ENCODE measurements at places on chromosomes 2 and 18.

DNA sequence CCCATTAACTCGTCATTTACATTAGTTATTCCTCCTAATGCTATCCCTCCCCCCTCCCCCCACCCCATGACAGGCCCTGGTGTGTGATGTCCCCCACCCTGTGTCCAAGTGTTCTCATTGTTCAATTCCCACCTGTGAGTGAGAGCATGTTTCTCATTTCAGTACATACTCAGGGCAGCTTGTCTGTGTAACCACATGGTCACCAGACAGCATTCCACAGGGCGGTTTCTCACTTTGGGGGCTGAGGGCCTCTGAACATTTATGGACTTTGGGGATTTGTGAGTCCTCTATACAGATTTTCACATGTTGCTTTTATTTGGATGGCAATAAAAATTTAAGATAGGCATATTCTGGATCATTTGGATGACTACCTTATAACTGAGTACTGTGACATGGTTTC is 84.0 kb downstream of the LYPD6B start:
- DNase-seq = no peak

DNA sequence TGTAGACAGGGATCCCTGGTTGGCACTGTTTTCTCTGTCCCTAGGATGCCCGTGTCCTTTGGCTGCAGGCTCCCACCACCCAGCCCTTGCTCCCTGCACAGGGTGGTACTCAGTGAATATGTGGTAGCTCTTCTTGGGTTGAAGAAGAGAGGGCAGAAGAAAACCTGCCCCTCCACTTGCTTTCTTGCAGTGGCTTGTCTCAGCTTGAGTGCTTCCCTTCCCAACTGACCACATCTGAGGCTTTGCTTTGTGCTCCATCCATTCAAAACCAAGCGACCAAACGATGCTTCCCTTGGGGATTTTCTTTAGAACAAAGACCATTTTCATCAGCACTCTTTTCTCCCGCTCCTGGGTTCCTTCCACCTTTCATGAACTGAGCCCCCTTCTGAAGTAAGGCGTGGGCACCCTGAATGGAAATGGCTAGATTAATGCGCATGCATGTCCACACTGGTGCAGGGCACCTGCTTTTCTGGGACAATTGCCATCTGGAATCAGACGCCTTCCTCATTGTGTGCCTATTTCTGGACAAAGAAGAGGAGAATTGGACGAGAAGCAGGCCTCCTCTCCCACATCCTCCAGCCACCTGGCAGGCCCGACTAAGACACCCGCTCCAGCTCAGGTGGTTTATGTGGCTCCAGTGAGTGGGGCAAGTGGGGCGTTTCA is 59.1 kb downstream of the ARL4C start:
- DNase-seq = no peak

- DNase-seq = no peak
Observed at GRCh38 chr2:200356857-200357384, 50.4 kb downstream of the SPATS2L start.

- no peak for DNase-seq
Observed at GRCh38 chr2:69689466-69689865, 45.9 kb upstream of the AAK1 start.

- DNase-seq = no peak
Observed at GRCh38 chr2:108909275-108909823, 79.7 kb downstream of the EDAR start.

GRCh38 chr2:1137913-1138391 is 187.3 kb downstream of the SNTG2 start:
- DNase-seq = no peak

DNA sequence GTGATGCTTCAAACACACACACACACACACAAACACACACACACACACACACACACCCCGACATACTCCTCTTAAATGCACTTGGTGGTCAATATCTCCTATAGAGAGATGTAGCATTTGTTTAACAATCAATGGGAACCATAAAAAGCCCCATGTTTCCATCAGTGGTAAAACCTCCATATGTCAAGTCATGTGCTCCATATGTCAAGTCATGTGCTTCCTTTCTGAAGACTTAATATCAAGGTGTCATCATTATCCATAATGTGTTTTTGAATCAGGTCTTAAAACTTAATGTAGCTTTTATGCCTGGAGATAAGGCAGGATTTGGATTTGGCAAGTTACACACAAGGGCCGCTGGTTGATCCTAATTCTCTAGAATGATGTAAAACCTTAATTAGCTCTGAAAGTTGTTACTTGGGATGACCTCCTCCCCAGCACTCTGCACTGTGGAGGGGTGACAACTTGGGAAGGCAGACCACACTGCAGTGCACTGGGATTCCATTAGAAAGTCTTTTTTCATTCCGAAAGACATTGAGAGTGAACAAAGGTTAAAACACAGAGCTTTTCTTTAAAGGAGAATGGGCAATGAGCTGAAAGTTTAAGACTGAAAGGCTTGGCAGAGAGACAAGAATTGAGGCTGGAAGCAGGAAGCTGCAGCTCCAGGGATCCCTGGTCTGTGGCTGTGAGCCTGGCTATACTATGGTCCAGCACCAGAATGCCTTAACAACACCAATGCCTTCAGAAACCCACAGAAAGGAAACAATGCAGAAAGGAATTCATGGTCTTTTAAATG is 26.4 kb downstream of the ALK start:
- DNase-seq = no peak

DNA sequence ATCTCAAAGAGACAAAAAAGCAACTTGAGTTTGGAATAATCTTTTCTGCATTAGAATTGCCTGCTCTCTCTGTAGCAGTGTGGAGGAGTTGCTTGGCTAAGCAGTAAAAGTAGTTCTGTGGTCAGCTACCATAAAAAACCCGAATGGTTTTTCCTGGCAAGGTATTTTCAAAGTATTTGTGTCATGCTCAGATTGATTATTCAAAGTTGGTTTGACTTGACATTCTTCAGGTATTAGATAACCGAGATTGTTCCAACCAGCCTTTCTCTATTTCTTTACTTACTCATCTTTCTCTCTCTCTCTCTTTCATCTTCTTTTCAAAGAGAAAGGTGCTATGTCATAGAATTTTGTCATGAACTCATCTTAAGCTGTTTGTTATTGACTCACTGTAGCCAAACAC is 404.9 kb downstream of the CPS1 start:
- no peak for DNase-seq

DNA sequence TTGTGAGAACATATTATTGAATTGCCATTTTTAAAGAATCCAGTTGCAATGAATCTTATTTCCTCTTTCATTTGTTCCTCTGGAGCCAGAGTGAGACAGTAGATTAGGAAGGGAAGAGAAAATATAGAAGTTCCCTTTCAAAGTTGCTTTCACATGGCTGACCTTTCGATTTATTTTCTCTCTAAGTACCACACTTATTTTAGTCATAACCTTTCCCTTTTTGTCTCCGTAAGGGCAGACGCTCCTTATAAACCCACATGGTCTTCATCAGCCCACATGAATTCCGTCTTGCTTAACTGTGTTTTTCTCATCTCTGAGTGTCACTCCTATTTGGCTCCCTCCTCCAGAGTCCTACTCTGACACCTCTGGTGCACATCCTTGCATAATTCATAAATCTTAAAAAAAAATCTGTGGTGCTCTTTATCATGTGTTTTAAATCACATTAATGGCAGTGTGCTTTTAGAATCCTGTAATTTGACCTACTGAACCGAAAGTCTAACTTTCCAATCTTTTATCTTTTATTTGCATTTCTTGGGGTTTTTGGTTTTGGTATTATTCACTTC is 38.5 kb upstream of the ZNF396 start:
- no peak for DNase-seq

- no peak for DNase-seq
Observed at GRCh38 chr2:112577756-112578155, 6.7 kb upstream of the CHCHD5 start.

GRCh38 chr2:161836664-161837063 is 212.4 kb downstream of the SLC4A10 start:
- no peak for DNase-seq

DNA sequence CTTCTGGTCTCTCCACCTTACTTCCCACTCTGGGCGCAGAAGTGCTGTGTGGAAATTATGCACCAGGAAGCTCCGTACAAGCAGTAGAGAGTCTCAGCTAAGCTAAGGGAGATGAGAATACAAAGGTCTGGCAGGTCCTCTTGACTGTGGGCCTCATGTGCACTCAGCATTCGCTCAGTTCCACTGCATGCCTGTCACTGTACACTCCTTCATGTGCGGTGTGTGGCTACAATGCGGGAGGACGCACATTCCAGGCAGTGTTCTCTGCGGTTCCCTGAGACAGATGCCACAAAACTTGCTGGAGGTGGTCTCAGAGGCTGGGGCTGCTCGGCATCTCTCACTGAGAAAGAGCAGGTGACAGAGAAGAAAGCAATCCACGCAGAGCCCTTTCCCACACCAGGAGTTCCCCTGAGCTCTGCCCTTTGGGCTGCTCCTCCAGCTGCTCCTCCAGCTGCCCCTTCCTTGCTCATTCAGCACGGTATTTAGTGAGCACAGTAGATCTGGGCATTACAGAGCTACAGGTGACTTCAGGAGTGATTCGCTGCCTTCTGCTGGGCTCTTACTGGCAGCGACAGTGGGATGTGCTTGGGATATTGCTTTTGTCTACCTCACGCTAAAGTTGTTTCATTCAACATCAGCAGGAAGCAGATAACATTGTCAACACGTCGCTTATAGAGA is 176.6 kb downstream of the SH3RF3 start:
- DNase-seq = no peak

GRCh38 chr2:229044581-229044980 is 226.5 kb downstream of the PID1 start:
- no peak for DNase-seq

- DNase-seq = no peak
Observed at GRCh38 chr2:103986001-103986400, 867.9 kb upstream of the POU3F3 start.

- no peak for DNase-seq
Observed at GRCh38 chr18:78431606-78432005, 548.0 kb upstream of the SALL3 start.

- DNase-seq = no peak
Observed at GRCh38 chr2:101409699-101410098, 22.4 kb upstream of the CREG2 start.

DNA sequence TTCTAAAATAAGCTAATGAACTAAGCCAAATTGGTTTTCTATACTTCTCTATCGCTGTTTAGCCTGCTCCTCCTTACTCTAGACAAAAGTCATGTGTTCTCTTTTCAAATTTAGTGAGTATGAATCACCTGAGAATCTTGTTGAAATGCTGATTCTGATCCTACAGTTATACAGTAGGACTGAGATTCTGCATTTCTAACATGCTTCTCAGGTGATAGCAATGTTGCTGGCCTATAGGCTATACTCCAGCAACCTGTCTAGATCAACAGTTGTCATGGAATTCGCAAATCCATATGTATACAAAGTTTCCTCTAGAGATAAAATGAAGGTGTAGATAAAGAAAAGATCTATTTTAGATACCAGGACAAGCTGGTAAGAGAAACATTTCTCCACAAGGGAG is 62.9 kb downstream of the MEMO1 start:
- DNase-seq = no peak

- no peak for DNase-seq
Observed at GRCh38 chr2:37795938-37796337, 124.5 kb upstream of the CDC42EP3 start.

GRCh38 chr18:49486606-49486952 is 455 bp downstream of the C18orf32 start:
- no peak for DNase-seq

GRCh38 chr2:228731517-228731916 is 539.6 kb downstream of the PID1 start:
- DNase-seq = peak; percentile 25

DNA sequence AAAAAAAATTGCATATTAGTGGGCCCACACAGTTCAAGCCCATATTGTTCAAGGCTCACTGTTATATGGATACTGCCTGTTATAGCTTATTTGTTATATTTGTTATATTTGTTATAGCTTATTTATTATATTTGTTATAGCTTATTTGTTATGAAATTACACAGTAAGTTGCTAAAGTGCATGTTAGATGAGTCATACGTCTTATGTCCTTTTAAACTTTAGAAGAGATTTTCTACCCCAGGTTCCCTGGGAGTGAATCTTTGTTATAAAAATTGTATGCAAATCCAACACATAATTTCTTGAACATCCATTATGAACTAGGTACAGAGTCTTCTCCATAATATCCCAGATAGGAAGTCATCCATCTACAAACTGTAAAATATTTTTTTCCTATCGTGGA is 22.1 kb downstream of the HTR2B start:
- no peak for DNase-seq

- DNase-seq = no peak
Observed at GRCh38 chr2:47302308-47302707, 100.6 kb upstream of the MSH2 start.

GRCh38 chr2:156663757-156664409 is 227.7 kb downstream of the GPD2 start:
- DNase-seq = no peak

DNA sequence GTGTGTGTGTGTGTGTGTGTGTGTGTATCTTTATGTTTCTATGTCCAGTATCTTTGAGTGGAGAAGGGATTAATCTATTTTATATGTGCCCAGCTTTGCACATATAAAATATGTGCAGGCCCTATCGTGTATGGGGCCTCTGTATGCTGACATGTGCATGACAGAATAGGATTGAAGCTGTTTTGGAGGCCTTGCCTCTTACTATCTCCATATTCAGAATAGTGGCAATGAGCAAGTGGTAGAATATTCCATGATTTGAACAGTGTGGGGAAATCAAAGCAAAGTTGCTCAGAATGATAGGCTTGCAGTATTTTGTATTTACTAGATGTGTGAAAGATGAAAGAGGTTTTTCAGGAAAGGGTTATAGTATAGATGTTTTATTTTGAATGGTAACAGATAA is 480.8 kb downstream of the XIRP2 start:
- no peak for DNase-seq

- no peak for DNase-seq
Observed at GRCh38 chr2:164257742-164258141, 363.5 kb downstream of the GRB14 start.

- no peak for DNase-seq
Observed at GRCh38 chr18:12839057-12839525, 44.9 kb downstream of the PTPN2 start.

DNA sequence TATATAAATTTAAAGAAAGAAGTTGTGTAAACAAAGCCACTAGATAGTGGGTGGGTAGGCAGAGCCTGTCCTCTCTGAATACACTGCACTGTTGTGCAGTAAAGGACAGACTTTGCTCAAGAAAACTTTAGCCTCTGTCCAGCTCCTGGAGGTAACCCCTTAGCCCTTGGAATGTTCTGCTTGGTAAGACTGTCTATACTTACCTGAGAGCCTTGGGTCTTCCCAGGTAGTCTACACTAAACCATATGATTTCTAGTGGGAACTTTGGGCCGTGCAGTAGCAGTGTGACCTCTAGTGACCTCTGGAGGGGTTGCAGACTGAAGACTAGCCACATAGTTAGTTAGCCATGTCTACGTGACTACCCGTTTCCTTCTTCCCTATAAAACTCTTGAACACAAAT is 678.3 kb upstream of the NRXN1 start:
- no peak for DNase-seq

DNA sequence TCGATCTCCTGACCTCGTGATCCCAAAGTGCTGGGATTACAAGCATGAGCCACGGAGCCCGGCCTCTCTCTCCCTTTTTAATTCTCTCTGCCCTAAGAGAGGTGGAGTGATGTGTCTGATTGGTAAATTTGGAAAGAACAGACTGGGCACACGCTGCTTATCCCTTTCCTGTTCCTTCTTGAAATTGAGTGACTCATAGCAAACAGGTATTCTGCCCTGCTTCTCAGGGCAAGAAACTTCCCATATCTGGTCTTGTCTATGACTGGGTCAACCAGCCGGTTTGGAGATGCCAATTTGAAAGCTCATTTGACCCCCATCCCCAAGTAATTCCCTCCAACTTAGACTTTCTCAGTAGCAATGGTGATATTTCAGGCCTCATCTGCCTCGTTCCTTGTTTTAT is 15.0 kb downstream of the LYPD1 start:
- no peak for DNase-seq

Measured in gastrocnemius medialis (tissue), 4 donors.